ENCODE measurements at places on chromosomes 12 and 14.
A peak's percentile ranks its signal among the peaks of the same experiment; 100 is the strongest.

DNA sequence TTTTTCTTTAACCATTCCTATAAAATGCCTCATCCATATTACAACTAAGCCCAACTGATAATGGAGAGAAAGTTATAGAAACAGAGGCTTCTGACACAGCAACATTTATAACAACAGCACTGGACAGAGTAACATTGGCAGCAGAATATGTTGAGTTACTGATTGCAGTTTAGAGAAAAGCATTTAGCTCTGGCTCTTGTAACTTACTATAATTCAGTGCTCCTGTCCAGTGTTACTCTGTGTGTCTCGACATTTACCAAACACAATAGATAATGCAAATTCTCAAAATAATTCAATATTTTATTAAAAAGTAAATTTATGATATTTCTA lies 356.1 kb downstream of the CEP128 start:
- no peak for DNase-seq

DNA sequence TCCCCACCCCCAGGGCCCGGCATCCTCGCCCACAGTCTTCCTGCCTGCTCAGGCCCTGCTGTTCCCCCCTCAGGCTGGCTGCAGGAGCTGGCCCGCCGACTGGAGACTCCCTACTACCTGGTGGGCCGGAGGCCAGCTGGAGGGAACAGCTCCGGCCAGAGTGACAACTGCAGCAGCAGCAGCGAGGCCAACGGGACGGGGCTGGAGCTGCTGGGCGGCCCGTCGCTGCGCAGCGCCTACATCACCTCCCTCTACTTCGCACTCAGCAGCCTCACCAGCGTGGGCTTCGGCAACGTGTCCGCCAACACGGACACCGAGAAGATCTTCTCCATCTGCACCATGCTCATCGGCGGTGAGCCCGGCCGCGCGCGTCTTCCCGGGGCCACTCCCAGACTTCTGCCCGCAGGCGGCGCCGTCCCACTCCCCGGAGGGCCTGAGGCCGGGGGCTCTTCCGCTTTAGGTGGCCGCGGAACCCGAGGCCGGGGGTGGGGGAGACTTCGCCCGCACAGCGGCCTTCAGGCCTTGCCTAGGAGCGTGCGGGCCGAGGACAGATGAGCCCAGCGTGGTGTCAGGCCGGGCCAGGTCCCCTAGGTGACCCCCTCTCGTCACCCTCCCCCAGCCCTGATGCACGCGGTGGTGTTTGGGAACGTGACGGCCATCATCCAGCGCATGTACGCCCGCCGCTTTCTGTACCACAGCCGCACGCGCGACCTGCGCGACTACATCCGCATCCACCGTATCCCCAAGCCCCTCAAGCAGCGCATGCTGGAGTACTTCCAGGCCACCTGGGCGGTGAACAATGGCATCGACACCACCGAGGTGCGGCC lies 10.2 kb downstream of the KCNH3 start:
- DNase-seq = no peak

DNA sequence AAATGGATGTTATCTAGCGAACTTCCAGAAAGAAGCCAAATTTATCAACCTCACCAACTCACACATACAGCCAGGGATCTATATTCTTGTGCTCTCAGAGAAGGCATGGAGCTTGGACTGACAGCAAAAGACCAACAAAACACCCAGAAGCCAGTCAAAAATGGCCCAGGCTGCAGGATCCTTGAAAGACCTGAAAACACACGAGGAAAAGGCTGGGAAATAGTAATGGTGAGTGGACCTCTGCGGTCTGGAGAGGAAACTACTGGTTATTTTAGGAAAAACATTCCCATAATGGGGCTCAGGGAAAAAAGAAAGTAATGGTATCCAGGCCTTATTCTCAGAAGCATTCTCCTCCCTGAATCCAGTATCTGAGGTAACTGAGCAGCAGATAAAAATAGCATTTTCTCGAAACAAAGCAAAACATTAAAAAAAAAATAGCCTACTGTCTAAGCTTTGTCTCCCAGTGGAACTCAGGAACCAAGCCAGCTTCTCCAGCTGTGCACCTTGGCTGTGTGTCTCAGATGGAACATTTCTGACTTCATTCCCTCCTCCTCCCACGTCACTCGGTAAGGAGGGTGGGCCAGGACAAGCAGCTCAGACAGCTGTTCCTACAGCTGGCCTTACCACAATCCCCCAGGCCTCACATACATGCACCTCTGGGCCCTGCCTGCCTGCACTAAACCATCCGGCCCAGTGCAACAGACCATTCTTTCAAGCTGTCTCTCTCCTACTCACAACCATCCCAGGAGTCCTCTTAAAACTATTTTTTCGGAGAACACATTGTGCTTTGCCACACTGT lies 249.9 kb downstream of the DAD1 start:
- DNase-seq = peak; percentile 11

DNA sequence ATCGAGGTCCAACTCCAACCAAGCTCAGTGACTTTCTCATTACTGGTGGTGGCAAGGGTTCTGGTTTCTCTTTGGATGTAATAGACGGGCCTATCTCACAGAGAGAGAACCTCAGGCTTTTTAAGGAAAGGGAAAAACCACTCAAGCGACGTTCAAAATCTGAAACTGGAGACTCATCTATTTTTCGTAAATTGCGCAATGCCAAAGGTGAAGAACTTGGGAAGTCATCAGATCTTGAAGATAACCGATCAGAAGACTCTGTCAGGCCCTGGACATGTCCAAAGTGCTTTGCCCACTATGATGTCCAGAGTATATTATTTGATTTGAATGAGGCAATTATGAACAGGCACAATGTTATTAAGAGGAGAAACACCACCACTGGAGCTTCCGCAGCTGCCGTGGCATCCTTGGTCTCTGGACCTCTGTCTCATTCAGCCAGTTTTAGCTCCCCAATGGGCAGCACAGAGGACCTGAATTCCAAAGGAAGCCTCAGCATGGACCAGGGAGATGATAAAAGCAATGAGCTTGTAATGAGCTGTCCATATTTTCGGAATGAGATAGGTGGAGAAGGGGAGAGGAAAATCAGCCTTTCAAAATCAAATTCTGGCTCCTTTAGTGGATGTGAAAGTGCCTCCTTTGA lies 343.5 kb upstream of the RGS6 start:
- no peak for DNase-seq

GRCh38 chr14:66884149-66884548 lies 305.1 kb upstream of the GARIN2 start:
- no peak for DNase-seq

GRCh38 chr14:76129851-76130576 lies 21.7 kb upstream of the GPATCH2L start:
- no peak for DNase-seq

DNA sequence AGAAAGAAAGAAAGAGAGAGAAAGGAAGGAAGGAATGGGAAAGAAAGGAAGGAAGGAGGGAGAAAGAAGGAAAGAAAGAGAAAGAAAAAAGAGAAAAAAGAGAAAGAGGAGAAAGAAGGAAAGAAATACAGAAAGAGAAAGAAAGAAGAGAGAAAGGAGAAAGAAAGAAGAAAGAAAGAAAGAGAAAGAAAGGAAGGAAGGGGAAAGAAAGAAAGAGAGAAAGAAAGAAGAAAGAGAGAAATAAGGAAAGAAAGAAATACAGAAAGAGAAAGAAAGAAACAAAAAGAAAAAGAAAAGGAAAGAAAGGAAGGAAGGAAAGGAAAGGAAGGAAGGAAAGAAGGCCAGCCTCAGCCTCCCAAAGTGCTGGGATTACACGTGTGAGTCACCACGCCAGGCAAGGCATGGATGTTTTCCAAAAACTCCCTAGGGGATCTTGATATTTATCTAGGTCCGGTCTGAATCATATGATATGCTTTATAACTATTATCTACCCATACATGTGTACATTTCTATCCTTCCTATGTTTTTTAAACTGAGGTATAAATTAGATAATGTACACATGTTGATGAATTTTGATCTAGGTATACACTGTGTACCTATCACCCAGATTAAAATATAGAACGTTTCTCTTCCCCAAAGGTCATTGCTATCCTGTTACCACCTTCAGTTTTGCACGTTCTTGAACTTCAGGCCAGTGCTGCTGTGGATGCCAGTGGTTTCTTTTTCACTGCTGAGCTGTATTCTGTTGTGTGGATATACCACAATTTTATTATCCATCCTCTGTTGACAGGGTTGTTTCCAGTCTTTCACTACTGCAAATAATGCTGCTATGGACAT lies 177.9 kb downstream of the RBM19 start:
- no peak for DNase-seq

DNA sequence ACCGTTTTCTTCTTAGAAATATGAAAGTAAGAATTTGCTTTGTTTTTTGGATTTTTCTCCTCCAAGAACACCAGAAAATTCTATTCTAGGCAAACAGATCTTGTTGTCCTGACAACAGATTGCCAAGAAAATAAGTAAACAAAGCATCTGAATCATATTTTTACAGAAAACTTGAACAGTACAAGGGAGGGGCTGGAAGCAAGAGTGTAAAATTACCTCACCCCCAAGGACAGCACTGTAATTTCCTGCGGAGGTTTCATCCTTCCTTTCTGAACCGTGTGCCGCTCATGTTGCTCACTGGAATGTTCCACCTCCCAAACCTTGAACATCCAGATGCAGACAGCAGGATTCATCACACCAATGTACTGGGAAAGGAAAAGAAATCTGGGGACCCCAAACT lies 5.4 kb upstream of the CAMKK2 start:
- DNase-seq = no peak

GRCh38 chr12:51415931-51416330 lies 8.7 kb upstream of the SLC4A8 start:
- DNase-seq = no peak

- DNase-seq = no peak
Measured at GRCh38 chr14:22007363-22007762, 333.7 kb upstream of the OR4E1 start.

- DNase-seq = no peak
Measured at GRCh38 chr12:113242026-113242418, 20.8 kb downstream of the TPCN1 start.

DNA sequence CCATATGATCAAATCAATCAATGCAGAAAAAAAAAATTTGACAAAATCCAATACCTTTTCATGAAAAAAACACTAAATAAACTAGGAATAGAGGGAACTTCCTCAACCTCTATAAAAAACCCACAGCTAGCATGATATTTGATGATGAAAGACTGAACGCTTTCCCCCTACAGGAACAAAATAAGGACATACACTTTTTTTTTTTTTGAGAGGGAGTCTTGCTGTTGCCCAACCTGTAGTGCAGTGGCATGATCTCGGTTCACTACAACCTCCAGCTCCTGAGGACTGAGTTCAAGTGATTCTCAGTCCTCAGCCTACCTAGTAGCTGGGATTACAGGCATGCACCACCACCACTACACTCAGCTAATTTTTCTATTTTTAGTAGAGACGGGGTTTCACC lies 17.9 kb upstream of the CAMKK2 start:
- DNase-seq = no peak

DNA sequence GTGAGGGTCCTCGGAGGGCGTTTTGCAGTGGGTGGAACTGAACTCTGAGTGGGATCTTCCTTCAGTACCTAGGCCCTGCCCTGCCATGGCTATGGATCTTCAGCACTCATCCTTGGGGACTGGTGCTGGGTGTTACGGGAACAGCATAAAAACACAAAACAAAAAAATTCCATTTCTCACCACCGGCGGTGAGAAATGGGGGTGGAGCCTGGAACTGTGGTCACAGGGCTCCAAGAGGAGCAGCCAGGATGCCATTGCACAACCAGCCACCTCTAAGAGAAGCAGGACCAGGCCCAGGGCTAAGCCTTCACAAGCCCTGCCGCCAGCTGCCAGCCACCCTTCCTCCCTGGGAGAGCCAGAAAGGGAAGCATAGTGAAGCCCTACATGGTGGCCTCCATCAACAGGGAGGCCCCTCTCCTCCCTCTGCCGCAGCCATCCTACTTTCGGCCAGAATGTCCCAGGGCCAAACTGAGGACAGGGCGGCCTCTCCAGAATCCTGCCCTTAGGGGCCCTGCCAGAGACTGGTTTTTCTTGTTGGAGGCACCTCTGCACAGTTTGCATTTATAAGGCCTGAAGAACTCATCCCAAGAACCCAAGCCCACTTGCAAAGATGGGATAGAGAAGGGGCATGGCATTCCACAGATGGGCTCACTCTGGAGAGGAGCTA lies 76.5 kb downstream of the VCPKMT start:
- DNase-seq = no peak
